Naive thymus-derived CD8-positive, alpha-beta T cell (primary cell): ENCODE measurements at places on chromosomes 2 and 18. TPM values are rescaled to one million over a fixed set of nuclear protein-coding genes. Genes with fewer than 3 reads are reported as not detected.

The NT5DC4 gene
- total RNA-seq, result not detected

The AQP12B gene
- not detected for total RNA-seq

DNA sequence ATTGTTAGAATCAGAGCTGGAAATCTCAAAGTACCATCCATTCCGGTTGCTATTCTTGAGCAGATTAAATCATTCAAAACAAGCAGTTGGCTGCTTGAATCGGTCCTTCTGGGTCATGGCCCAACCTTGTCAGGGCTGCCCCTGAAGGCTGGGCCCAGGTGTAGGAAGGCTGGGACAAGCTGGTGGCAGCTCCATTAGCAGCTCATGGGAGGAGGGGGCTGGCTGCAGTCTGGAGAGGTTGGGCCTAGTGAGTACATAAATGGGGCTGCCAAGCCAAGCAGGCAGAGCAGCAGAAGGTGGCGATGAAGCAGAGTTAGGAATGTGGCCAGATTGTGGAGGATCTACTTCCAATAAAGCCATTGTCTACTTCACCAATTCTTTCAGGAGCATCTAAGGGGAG lies 81.4 kb downstream of the ADCYAP1 start:
- H3K4me1 ChIP-seq, result no peaks in the 10 kb centered on the region
- no peak overlapping the region for H3K27ac ChIP-seq
- no peak for DNase-seq
- no peaks in the 10 kb centered on the region for H3K36me3 ChIP-seq

DNA sequence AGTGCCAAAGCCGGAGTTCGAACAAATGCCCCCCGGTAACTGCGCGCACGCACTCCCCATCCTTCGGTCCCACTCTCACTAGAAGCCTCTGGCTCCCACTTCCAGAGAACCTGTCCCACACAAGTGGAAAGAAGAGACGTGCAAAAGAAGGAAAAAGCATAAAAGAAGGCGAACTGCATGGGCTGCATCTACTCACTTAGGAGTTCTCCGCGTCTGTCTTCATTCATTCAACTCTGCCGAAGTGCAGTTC lies 312 bp downstream of the NR4A2 start:
- H3K27ac ChIP-seq, result peak overlapping the region; percentile 99
- no peak for DNase-seq
- H3K4me3 ChIP-seq, result peak overlapping the region; percentile 96
- peaks cover 8% of the 10 kb centered on the region for H3K36me3 ChIP-seq

DNA sequence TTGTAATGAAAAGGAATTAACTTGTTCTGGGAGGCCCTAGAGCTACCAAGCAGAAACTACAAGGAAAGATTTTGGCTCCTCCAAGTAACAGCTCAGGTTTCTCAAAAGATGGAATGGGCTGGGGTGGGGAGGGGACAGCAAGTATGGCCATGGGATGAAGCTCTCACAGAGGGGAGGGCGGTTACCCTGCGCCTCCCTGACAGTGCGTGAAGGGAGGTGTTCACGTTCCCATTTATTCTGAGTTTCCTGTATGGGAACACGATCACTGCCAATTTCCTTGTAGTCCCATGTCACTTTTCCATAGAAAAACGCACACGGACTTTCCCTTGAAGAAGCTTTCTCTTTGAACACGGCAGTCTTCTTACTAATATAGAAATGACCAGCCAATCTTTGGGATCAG lies 17.0 kb downstream of the CDC42EP3 start:
- H3K36me3 ChIP-seq, result no peaks in the 10 kb centered on the region
- H3K4me3 ChIP-seq, result peak overlapping the region; percentile 70
- H3K27ac ChIP-seq, result peak overlapping the region; percentile 92
- H3K27me3 ChIP-seq, result no peaks in the 10 kb centered on the region

- no peak for DNase-seq
- no peak overlapping the region for H3K4me3 ChIP-seq
- no peaks in the 10 kb centered on the region for H3K36me3 ChIP-seq
- H3K27ac ChIP-seq, result no peak overlapping the region
Measured at GRCh38 chr2:47266939-47267710, 112.0 kb upstream of the STPG4 start.

- H3K27ac ChIP-seq, result no peak overlapping the region
- no peaks in the 10 kb centered on the region for H3K4me1 ChIP-seq
- no peak overlapping the region for H3K4me3 ChIP-seq
- H3K36me3 ChIP-seq, result no peaks in the 10 kb centered on the region
Measured at GRCh38 chr18:55862693-55863390, 274.9 kb upstream of the TCF4 start.

GRCh38 chr18:9417073-9417851 lies 58.1 kb upstream of the RALBP1 start:
- DNase-seq, result no peak
- no peaks in the 10 kb centered on the region for H3K4me1 ChIP-seq
- H3K27me3 ChIP-seq, result no peaks in the 10 kb centered on the region
- H3K4me3 ChIP-seq, result no peak overlapping the region

DNA sequence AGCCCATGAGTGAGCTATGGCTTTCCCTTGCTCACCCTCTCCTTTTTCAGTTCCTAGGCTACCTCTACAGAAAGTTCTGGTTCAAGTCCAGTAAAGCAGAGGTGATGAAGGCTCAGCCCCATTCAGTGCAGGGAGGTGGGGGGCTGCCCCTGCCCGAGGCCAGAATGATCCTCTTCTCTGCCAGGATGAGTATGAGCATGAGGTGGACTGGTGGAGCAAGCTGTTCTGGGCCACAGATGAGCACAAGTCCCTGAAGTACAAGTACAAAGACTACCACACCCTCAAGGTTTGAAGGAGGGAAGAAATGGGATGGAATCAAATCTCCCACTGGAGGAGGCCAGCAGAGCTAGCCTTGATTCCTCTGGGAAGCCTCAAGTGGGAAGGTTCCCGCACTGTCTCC lies 42.4 kb downstream of the LMAN2L start:
- no peak overlapping the region for H3K4me3 ChIP-seq
- no peak overlapping the region for H3K27ac ChIP-seq
- H3K36me3 ChIP-seq, result no peaks in the 10 kb centered on the region

- DNase-seq, result no peak
- peaks cover 77% of the 10 kb centered on the region for H3K4me1 ChIP-seq
- H3K36me3 ChIP-seq, result no peaks in the 10 kb centered on the region
- peak overlapping the region; percentile 47 for H3K4me3 ChIP-seq
- H3K27me3 ChIP-seq, result no peaks in the 10 kb centered on the region
Measured at GRCh38 chr2:24352664-24353063, 7.7 kb downstream of the ITSN2 start.

GRCh38 chr18:32450874-32451273 lies 19.8 kb downstream of the GAREM1 start:
- H3K4me3 ChIP-seq, result no peak overlapping the region
- peaks cover 18% of the 10 kb centered on the region for H3K27me3 ChIP-seq
- DNase-seq, result no peak
- no peaks in the 10 kb centered on the region for H3K4me1 ChIP-seq
- no peaks in the 10 kb centered on the region for H3K36me3 ChIP-seq
- H3K27ac ChIP-seq, result no peak overlapping the region

GRCh38 chr2:197515315-197515738 lies 539 bp upstream of the MOB4 start:
- peak overlapping the region; percentile 93 for H3K4me3 ChIP-seq
- H3K27ac ChIP-seq, result peak overlapping the region; percentile 88
- DNase-seq, result no peak
- H3K4me1 ChIP-seq, result peaks cover 57% of the 10 kb centered on the region

GRCh38 chr2:168912466-168912865 lies 11.4 kb downstream of the G6PC2 start:
- H3K4me3 ChIP-seq, result peak overlapping the region; percentile 58
- H3K27me3 ChIP-seq, result peaks cover 20% of the 10 kb centered on the region
- H3K4me1 ChIP-seq, result peaks cover 12% of the 10 kb centered on the region
- no peaks in the 10 kb centered on the region for H3K36me3 ChIP-seq
- no peak overlapping the region for H3K27ac ChIP-seq

- H3K4me1 ChIP-seq, result no peaks in the 10 kb centered on the region
- H3K27me3 ChIP-seq, result no peaks in the 10 kb centered on the region
- H3K27ac ChIP-seq, result no peak overlapping the region
- DNase-seq, result no peak
- no peaks in the 10 kb centered on the region for H3K36me3 ChIP-seq
Measured at GRCh38 chr18:5380586-5380985, 85.1 kb upstream of the ZBTB14 start.
